ENCODE measurements at places on chromosomes 5 and 9. TPM values are rescaled to one million over a fixed set of nuclear protein-coding genes. Genes with fewer than 3 reads are reported as not detected.

DNA sequence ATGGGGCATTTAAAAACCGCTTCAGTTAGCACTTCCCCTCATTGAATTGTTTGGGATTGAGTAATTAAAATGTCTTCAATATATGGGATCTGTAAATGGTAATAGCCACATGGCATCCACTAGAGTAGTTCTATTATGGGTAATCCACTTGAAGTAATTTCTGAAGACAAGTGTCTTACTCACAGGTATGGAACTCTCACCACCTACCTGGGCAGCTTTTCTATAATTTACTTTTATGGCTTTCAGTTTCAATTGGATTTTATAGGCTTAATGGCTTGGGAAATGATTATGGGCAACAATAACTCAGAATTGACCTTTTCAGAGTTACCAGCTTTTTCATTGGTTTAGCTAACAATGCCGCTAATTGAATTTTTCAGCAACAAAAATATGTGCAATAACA lies 597.9 kb downstream of the PTPRD start:
- no peak for DNase-seq

DNA sequence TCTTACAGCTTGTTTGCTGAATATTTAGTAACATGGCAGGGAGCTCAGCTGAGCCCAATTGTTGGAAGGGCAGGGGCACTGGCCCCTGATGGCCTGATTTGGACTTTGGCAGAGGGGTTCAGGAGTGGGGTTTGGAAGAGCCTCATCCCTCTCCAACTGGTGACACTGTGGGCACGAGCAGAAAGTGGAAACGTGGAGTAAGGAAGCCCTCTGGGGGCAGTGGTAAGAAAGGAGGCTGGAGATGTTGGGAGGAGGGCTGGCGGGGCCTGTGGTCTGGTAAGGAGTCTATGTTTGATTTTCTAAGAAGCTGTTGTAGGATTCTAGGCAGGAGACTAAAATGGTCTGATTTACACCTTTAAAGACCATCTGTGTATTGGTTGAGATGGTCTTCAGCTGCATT lies 208.9 kb downstream of the HSPA4 start:
- DNase-seq: no peak

DNA sequence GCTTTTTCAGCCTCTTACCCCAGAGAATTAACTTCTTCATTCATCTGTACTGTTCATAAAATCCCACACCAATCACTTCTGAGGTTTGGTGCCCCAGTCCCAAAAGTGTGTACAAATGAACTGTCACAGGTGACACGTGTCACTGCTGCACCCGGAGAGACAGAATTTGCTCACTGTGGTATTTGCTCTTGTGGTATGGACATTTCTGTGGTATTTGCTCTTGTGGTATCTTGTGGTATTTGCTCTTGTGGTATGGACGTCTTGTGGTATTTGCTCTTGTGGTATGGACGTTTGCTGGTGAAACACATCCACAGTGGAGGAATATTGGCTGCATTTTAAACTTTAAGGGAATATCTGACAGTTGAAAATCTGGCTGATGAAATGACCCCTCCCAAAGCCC lies 214.9 kb upstream of the DAP start:
- DNase-seq: no peak

GRCh38 chr5:40798801-40799210 lies 632 bp upstream of the PRKAA1 start:
- DNase-seq: no peak

- DNase-seq: no peak
Measured at GRCh38 chr5:81878333-81878732, 93.5 kb upstream of the ATG10 start.

DNA sequence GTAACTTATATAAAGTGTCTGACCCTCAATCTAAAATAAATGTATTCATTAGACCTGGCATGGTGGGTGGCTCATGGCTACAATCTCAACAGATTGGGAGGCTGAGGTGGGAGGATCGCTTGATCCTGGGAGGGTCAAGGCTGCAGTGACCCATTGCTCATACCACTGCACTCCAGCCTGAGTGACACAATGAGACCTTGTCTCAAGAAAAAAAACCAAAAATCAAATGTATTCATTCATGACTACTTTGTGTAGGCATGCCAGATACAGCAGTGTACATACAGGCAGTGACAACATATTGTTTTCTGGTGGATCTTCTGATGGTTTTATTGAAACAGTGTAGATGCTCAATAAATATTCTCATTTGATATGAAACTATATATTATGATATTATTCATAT lies 201.0 kb downstream of the TRIM32 start:
- DNase-seq: no peak

- DNase-seq: no peak
Measured at GRCh38 chr9:125990793-125991220, 243.6 kb downstream of the PBX3 start.

DNA sequence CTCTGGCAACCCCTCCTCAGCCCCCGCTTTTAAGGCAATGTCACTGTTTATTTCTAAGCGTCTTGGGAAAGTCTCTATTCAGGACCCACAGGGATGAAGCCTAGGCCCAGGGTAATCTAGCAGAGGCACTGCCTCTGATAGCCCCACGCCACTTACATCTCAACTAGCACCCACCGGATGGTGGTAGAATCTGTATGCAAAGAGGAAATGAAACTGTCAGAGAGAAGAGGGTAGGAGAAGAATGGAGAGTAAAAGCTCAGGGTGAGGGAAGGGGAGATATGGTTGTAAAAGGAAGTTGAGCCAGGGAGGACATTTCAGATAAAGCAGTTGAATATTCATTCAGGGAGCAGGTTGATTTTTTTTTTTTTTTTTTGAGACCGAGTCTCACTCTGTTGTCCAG lies 3.0 kb downstream of the FRRS1L start:
- no peak for DNase-seq

DNA sequence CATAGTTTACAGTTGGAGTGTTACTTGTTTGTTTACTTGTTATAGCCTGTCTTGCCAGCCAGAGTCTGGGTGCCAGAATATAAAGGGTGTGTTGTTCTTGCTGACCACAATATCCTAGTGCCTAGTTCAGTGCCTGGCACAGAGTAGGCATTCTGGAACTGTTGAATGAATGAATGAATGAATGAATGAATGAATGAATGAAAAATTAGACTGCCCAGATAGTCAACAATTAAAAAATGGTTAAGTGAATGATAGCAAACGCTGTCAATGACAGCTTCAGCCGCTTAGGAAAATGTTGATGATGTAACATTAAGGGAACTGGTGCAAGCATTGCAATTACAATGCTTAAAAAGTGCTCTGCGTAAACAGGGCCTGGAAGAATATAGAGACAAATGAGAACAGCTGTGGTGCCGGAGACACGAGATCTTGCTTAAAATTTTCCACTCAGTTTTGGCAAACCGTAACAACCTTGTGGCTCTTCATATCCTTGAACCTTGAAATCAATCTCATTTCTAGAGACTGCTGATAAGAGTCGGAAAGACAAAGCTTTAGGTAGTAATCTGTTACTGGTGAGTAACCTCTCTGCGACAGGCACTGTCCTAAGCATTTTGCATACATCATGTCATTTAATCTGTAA lies 4.7 kb upstream of the TTLL11 start:
- DNase-seq: no peak

DNA sequence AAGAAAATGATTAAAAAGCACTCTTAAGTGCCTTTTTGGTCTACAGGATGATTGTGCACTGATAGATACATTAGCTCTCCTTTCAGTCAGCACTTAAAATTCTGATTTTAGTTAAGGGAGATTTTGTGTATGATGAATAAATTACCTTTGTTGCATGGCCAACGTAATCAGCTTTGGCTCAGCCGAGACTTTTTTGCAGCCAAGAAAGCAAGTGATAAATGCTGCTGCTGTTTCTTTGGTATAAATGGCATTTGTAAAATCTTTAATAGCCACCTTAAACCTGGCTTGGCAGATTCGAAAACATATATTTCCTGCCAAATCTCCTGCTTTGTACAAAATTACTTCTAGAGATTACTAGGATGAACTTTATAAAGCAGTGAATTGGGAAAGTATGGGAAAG lies 147.7 kb downstream of the DCP2 start:
- no peak for DNase-seq

DNA sequence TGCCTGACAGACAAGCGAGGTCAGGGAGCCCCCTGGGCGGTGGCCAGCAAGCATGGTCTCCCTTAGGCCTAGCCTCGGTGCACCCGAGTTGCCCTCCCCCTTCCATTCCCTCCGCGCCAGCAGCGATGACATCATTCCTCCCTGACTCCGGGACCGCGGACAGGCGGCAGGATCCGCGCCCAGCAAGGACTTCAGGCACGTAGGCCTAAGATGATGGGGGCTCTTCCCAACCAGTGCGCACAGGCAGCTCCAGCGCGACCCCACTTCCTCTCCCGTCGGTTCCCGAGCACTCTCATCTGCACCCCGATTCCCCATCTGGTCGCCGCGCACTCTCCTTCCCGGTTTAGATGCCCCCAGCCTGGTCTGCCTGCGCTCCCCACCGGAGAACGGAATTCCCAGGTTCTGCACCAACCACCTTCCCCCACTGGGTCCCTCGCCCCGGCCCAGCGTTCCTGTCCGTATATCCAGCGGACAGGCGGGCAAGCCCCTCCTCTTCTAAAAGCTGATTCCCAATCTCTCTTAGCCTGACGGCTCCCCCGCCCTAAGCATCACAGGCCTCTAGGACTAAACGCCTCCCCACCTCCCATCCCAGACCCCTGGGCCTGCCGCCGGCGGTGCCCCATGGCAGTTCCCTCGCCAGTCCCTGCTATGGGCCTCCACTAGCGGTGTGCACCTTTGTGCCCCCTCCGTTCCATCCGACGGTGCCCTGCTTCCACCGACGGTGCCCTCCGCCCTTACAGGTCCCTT lies 931 bp downstream of the FAM219A start:
- DNase-seq: peak; percentile 34

- DNase-seq: peak; percentile 31
Measured at GRCh38 chr5:172641359-172642050, 442 bp downstream of the NEURL1B start.

GRCh38 chr9:126151686-126152134 lies 174.9 kb upstream of the MVB12B start:
- no peak for DNase-seq

DNA sequence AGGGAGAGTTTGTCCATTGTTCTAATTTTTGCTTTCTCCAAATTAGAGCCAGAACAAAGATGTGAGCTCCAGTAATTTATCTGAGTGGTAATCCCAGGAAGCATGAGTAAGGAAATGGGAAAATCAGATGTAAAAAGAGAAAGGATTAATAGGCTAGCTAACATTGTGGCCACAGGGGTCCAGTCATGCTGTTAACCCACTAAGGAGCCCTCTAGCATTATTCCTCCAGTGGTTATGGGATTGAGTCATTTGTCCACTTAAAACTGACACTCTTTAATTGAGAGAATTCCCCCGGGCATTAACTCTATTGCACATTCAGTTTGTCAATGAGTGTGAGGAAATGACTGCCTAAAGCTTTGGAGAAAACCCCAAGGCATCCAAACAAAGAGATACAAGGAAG lies 700.3 kb upstream of the TYRP1 start:
- no peak for DNase-seq

GRCh38 chr5:75710637-75711036 lies 6.6 kb downstream of the POC5 start:
- no peak for DNase-seq

GRCh38 chr9:13505797-13506196 lies 226.3 kb upstream of the MPDZ start:
- DNase-seq: no peak

GRCh38 chr9:128764361-128764760 lies 7.4 kb downstream of the ZER1 start:
- DNase-seq: peak; percentile 23

DNA sequence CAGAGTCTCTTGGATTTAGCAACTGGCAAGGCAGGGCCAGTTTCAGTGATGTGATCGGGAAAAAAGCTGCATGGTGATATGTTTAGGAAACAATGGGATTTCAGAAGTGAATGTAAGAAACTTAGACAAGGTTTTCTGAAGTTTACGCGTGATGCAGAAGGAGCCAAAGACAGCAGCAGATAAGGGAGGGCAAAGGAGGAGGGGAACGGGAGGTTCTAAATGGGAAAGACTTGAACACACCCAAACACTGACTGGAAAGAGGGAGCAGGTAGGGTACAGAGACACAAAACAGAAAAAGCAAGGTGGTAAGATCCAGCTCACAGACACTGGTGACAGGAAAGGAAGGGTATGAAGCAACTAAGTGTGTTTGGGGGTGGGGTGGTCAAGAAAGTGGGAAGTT lies 115.4 kb downstream of the EPB41L4A start:
- DNase-seq: no peak

DNA sequence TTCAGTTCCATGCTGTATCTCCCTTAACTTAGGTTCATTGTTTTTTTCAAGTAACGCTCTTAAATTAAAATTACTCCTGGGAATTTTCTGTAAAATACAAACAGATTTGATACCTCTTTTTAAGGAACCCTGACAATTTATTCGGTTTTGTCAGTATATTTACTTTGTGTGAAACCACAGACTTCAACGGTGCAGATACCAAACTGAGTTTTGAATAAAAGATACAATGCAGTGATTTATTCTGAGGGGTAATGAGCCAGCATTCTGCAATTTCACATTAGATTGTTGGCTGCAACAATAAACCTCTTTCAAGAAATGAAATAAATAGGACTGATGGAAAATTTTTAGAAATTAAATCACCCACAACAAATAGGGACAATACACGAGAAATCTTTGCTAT lies 308.6 kb upstream of the EDIL3 start:
- DNase-seq: no peak

GRCh38 chr9:3696368-3696767 lies 170.6 kb upstream of the RFX3 start:
- no peak for DNase-seq

DNA sequence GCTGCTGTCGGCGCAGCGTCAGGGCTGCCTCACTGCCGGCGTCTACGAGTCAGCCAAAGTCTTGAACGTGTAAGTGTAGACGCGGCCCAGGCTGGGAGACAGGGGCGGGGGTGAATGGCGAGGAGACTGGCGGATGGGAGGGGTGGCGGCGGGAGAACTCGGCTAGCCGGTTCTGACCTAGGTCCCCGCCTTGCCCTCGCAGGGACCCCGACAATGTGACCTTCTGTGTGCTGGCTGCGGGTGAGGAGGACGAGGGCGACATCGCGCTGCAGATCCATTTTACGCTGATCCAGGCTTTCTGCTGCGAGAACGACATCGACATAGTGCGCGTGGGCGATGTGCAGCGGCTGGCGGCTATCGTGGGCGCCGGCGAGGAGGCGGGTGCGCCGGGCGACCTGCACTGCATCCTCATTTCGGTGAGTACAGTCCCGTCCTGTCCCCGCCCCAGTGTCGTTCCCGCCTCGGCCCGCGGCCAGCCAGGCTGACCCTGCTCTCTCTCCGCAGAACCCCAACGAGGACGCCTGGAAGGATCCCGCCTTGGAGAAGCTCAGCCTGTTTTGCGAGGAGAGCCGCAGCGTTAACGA lies 745 bp downstream of the GADD45G start:
- DNase-seq: peak; percentile 73

- no peak for DNase-seq
Measured at GRCh38 chr9:106020186-106020585, 325.8 kb downstream of the TMEM38B start.

GRCh38 chr9:95131023-95131943 lies 186.2 kb downstream of the FANCC start:
- DNase-seq: peak; percentile 56

- DNase-seq: no peak
Measured at GRCh38 chr9:125888211-125888610, 141.0 kb downstream of the PBX3 start.

TRPM3 gene
- not detected for total RNA-seq

ACOT12 gene
- not detected for total RNA-seq

C9orf57 gene
- total RNA-seq: not detected

PCDHGC4 gene
- not detected for total RNA-seq

PRDM9 gene
- total RNA-seq: not detected

IRX1 gene
- total RNA-seq: not detected

PCDHGA7 gene
- not detected for total RNA-seq

FOXD4 gene
- 0.52 TPM for total RNA-seq

FBN2 gene
- not detected for total RNA-seq

SPINK5 gene
- not detected for total RNA-seq

NKD2 gene
- 1.3 TPM for total RNA-seq

TPPP gene
- not detected for total RNA-seq

CXCL14 gene
- total RNA-seq: not detected

VCAN gene
- 0.39 TPM for total RNA-seq

All from activated CD8-positive, alpha-beta T cell treated with anti-CD3 and anti-CD28 coated beads, Interleukin-2, amount 10 ng/mL, durations not matched to agents 7 days and 5 days (primary cell).